ENCODE measurements at places on chromosomes 16 and 17. TPM values are rescaled to one million over a fixed set of nuclear protein-coding genes. Genes with fewer than 3 reads are reported as not detected.
A peak's percentile ranks its signal among the peaks of the same experiment; 100 is the strongest.

NCOR1 gene
- polyA plus RNA-seq: 122 TPM

MPO gene
- polyA plus RNA-seq: 0.79 TPM

ACSM2A gene
- polyA plus RNA-seq: 0.30 TPM

PRSS22 gene
- polyA plus RNA-seq: 0.63 TPM

GRCh38 chr16:85675251-85675874, 13.4 kb downstream of the GINS2 start:
- DNase-seq: no peak

DNA sequence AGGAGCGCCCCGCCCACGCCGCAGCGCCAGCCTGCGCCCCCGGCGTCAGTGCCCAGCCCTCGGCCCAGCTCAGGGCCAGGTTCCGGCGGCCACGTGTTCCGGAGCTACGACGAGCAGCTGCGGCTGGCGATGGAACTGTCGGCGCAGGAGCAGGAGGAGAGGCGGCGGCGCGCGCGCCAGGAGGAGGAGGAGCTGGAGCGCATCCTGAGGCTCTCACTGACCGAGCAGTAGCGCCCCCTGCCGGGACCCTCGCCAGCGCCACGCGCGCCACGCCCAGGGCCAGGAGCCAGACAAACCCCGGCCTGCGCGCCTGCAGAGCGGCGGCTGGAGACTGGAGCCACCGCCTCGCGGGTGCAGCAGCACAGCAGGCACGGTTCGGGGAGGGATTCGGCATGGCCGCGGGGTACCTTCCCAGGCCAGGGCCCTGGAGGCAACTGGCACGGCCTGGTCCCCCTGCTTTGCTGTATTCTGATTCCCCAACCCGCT, 9.3 kb downstream of the CORO6 start:
- peak; percentile 89 for DNase-seq

GRCh38 chr16:75064403-75065148, 52.0 kb downstream of the LDHD start:
- DNase-seq: peak; percentile 64

- DNase-seq: no peak
These were observed 43.9 kb upstream of the CCNF start for GRCh38 chr16:2385190-2385836.

GRCh38 chr16:17589898-17590297, 119.1 kb upstream of the XYLT1 start:
- no peak for DNase-seq

GRCh38 chr17:82158825-82159224, 53.8 kb downstream of the CCDC57 start:
- DNase-seq: no peak

GRCh38 chr17:51560398-51560797, 300.1 kb downstream of the UTP18 start:
- no peak for DNase-seq

- no peak for DNase-seq
These were observed 36.4 kb upstream of the VPS4A start for GRCh38 chr16:69274699-69275235.

DNA sequence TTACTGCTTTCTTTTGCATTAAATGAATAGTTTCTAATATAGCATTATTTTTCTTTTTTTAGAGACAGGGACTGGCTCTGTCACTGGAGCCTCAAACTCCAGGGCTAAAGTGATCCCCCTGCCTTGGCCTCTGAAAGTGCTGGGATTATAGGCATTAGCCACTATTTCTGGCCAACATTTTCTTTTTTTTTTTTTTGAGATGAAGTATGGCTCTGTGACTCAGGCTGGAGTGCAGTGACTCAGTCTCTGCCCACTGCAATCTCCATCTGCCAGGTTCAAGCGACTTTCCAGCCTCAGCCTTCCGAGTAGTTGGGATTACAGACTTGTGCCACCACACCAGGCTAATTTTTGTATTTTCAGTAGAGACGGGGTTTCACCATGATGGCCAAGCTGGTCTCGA, 2.0 kb upstream of the DUXB start:
- DNase-seq: no peak

GRCh38 chr16:89035669-89036570, 57.7 kb upstream of the ACSF3 start:
- no peak for DNase-seq

Data from large intestine (tissue), 12 donors.